ENCODE measurements at places on chromosomes 16 and 17.
A peak's percentile ranks its signal among the peaks of the same experiment; 100 is the strongest.

DNA sequence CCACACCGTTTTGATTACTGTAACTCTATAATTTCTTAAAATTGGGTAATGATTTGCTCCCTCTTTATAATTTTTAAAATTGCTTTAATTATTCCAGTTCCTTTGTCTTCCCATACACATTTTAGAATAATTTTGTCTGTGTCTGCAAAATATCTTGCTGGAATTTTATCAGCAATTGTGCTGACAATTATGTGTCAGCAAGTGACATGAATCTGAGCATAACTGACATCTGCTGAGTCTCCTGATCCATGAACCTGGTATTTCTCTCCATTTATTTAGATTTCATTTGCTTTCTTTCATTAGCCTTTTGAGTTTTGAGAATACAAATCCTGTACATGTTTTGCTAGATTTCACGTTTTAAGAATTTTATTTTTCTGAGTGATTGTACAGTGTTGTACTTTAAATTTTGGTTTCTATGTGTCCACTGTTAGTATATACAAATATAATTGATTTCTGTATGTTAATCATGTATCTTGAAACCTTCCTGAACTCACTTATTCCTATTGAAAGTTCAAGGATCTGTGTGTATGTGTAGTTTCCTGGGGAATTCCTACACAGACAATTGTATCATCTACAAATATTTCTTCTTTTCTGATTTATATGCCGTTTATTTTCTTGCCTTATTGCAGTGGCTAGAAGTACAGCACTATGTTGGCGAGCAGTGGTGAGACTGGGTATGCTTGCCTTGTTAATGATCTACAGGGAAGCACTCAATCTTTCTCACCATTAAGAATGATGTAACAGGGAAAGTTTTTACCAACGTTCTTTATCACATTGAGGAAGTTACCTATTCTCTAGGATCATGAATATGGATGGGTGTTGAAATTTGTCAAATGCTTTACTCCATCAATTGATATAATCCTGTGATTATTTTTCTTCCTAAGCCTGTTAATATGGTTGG lies 45.2 kb downstream of the N4BP1 start:
- no peak for DNase-seq

- no peak for DNase-seq
Measured at GRCh38 chr17:75125984-75126383, 5.6 kb downstream of the NT5C start.

GRCh38 chr17:28497931-28498330 lies 8.2 kb upstream of the FOXN1 start:
- no peak for DNase-seq

DNA sequence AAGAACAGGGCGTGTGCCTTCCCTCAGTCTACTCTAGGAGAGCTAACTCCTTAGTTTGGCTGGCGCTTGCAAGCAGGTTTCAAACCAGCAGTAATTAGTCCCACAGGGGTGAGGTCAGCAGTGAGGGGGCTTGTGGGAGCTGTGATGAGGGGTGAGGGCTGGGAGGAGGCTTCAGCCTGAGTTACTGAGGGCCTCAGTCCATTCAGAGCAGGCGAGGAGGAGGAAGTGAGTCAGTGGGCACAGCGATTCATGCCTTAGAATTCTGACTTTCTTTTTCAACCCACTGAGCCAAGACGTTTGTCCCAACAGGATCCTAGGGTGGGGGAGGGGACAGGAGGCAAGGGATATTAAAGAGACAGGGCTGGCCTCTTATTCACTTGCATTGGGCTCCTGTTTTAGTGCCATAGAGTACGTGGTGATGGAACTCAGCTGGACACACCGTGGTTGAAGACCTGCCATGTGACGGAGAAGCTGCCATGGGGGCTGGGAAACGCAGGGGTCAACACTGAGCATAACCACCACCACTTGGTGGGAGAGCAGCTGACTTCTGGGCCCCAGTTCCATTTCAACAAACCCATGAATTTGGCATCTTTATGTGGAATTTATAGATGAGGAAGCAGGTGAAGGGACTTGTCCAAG lies 8.3 kb upstream of the ITGA3 start:
- DNase-seq, result no peak

DNA sequence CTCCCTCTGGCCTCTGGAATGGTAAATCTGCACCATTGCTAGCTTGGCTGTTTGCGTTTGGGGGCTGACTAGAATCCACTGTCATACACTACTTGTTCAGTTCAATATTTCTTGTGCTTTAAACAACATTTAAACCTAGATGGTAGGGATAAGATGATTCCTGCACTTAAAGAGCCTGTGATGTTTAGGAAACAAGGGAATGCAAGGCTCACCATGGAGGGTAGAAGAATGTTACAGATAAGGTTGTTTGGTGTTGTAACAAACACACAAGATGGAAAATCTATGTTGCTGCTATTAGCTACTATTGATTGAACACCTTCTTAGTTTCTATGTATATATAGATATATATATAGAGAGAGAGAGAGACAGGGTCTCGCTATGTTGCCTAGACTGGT lies 31.4 kb downstream of the YPEL2 start:
- no peak for DNase-seq

- DNase-seq, result no peak
Measured at GRCh38 chr17:13647543-13648021, 45.9 kb upstream of the HS3ST3A1 start.

GRCh38 chr16:70740914-70741782 lies 55.3 kb upstream of the MTSS2 start:
- no peak for DNase-seq

DNA sequence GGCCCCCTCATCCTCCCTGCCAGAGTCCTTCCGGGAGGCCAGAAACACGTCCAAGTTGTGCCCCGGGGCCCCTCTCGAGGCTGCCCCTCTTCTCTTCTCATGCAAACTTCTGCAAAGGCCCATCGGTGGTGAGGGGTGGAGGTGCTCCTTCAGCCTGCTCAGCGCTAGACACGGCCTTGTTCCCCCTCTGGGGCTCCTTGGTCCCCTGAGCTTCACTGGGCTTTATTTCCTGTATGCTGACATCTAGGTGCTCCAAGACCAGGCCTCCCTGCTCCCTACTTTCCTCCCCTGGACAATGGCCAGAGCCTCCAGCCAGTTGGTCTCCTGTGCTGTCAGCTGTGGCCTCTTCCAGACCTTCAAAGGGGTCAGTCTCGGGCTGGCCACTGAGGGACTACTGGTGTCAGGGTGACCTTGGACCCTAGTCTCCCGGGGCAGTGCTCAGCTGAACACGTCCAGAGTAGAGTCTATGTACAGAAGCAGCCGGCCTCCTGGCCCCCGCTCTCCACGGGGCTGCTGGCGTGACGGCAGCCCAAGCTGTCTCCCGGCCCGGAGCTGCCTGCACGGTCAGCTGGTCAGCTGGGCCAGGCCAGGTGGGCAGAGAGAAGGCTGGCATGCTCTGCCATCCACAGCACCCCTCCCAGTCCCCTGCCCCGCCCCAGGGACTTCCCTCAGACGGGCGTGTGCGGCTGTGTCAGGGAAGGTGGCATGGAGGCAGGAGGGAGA lies 1.7 kb upstream of the PRR35 start:
- DNase-seq, result no peak

- DNase-seq, result no peak
Measured at GRCh38 chr16:14007450-14007849, 63.7 kb upstream of the MRTFB start.

- DNase-seq, result no peak
Measured at GRCh38 chr17:49696233-49696761, 11.5 kb downstream of the SLC35B1 start.

- peak; percentile 99 for DNase-seq
Measured at GRCh38 chr16:2882650-2883457, at the start of gene FLYWCH2. Gene FLYWCH2 (plus strand): TSS chr16:2883215. CDS start chr16:2896450, 13,235 bp downstream.

- DNase-seq, result no peak
Measured at GRCh38 chr17:16820979-16821543, 131.0 kb downstream of the CCDC144A start.

DNA sequence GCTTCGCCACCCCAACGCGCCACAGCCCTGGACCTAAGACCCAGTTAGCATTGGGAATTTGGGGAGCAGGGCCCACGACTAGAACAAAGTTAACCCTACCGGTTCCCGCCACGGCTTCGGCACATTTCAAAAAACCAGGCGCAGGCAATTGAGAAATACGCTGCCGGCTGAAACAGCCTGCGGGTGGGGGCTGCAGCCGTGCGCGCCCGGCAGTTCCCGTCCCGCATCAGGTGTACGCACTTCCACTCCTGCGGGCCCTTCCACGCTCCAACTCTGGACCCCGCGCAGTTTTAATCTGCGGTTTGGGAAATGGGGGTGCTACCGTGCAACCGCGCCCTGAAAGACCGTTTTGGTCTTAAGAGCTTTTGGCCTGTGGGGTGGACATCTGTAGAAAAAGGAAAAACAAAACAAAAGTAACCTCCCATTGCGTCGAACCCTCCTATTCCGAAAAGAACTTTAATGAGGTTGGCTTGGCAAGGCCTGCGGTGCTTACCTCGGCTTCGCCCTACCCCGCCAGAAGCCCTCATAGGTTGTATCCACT lies 7.1 kb downstream of the IRX5 start:
- DNase-seq, result no peak

- DNase-seq, result no peak
Measured at GRCh38 chr17:1557355-1558095, 5.1 kb downstream of the PITPNA start.

GRCh38 chr17:6386041-6386630 lies 48.8 kb downstream of the AIPL1 start:
- DNase-seq, result no peak

DNA sequence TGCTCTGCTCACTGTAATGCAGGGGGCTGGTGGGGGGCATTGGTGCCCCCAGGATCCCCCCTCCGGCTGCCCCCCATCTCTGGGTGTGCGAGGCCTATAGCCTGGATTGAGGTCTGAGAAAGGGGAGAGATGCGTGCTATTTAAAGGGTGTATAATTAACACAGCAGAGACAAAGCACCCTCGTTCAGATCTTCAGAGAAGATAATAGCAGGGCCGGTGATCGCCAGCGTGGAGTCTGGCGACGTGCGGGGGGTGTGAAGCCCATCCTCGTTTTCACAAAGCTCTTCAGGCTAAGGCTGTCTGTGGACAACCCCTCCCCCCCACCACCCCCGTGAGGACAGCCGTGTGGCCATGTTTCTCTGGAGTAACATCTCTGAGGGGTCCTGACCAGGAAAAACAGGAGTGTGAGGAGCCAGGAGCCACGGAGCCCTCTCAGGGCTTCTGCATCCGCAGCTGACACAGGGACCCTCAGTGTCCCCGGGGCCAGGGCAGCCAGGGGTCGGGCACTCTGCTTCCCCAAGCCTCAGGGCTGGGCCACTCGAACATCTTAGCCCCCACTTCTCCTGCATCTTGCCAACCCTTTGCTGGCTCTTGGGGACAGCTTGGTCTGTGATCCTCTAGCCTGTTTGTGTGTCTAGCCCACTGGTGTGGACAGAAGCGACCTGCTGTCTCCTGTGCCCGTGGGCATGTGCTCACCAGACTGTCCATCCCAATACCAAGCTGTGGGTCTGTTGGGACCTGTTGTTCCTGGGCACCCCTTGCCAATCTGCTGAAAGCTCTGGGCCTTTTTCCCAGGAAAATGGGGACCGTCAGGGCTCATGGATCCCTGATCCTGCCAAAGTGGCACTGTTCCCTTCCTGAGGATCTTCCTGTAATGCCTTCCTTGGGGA lies 58.9 kb downstream of the BAIAP2 start:
- DNase-seq, result no peak

- DNase-seq, result no peak
Measured at GRCh38 chr17:34665150-34665806, 85.9 kb downstream of the TMEM132E start.

DNA sequence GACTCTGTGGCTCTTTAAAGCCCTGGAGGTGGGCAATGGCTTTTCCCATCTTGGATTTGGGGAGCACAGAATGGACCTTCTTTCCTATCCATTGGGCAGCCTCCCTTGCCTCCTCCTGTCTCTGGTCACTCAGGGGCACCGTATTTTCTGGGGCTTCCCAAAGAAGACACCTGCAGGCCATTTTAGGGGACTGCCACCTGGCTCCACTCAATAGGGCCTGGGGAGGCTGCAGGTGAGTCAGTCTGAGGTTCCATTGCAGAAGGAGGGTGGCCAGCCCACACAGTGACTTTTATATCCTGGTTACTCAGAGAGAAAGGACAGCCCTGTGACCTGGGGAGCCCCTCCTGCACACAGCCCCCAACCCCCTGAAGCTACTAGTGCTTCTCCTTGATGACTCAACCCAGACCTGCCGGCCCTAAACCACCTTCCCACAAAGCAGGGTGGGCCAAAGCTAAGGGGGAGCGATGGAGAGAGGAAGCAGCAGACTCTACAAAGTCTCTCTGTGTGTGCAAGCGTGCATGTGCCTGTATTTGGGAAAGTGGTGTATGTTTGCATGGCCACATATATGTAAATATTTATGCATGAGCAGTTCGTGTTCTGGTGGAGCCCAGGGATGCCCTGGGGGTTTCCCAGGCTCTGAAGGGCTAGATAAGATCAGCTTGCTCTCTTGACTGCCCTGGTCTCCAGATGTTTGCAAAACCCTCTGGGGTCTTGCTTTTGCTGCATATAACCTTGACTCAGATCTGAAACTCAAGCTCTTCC lies 5.0 kb downstream of the CX3CL1 start:
- DNase-seq, result no peak

DNA sequence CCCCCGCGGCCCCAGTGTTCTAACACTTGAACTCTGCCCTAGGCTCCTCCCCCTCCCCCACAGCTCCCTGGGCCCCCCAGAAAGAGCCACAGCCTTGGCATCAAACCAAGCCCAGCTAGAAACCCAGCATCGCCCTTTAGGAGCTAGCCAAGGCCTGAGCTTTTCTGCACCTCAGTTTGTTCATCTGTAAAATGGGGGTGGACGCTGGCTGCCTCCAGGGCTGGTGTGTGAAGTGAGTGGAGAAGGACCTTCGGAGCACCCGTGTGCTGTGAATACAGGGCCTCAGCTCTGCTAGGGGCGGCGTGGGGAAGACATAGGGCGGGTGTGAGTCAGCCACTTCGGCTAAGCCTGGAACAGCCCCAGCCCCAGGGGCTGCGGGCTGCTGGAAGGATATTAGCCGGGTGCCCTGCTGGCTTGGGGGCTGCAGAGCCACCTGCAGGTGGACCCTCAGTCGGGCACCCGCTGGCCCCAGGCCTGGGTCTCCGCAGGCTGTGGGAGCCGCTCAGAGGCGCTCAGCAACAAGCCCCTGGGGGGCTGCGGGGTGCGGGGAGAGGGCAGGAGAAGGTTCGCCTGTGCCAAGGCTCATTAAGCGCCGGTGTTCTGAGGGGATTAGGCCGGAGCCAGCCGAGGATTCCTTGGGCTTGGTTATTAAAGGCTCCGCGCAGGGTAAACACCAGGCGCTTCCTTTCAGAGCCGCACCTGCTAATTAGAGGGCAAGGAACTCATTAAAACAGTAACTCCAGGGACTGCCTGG lies 217.0 kb upstream of the CIBAR2 start:
- DNase-seq, result no peak

- no peak for DNase-seq
Measured at GRCh38 chr17:7650509-7651096, at the start of gene ATP1B2. Gene ATP1B2 (plus strand): TSS chr17:7650926. CDS start chr17:7651519, 593 bp downstream.

- no peak for DNase-seq
Measured at GRCh38 chr17:3474212-3474611, 1.6 kb upstream of the ASPA start.

Data from NCI-H187 treated with DMSO at 0.1 percent for 48 hours (cell line).